ENCODE measurements at places on chromosomes 5 and 9.
A peak's percentile ranks its signal among the peaks of the same experiment; 100 is the strongest.

- no peak for DNase-seq
These were observed 143.0 kb upstream of the TARS1 start for GRCh38 chr5:33297760-33298216.

DNA sequence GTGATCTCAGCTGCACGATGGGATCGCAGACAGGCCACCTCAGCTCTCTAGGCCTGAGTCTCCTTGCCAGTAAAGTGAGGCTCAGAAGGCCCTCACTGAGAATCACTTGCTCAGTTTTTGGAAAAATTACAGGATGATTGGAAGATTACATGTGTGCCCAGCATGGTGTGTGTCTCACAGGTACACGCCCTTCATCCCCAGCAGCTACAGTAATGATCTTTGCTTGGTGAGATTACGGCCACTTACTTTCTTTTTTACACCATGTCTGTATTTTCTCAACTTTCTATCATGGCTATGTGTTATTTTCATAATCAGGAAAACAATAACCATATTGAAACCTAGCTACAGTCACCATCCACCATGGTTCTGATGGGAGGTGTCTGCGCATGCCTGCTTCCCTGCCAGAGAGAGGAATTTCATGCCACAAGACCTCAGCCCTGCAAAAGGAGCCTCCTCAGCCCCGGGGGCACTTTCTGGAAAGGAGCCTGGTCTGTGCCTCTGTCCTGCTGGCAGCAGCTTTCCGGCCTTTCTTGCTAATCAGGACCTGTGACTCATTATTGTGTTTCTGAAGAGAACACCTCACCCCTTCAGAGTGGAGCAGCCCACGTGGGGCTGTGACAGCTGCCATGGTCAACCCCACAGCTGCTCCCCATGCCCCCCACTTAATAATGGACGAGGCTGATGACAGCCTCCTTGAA is 64.2 kb upstream of the OLFM1 start:
- DNase-seq: peak; percentile 49

DNA sequence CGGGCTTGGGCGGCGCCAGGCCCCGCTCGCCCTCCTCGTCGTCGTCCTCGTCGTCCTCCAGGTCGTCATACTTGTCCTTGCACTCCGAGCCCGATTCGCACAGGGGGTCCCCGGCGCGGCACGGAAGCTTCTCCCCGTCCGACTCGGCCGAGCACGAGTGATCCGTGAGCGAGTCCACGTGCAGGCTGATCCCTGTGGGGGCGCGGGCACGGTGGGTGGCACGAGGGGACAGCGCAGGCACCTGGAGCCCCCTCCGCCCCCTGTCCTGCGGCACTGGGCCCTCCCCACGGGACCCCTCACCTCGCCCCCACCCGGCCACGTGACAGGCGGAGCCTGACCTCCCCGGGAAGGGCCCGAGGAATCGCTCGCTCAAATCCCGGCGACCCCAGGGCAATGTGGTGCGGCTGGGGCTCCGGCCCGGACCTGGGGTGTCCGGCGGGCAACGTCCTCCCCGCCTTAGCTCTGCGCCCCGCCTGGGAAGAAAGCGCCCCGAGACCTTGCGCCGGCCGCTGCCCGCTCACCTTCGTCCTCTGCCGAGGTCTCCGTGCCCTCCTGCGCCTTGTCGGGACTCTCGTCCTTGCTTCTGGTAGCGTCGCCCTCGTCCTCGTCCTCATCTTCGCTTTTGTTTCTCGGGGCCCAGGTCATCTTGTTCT is 2.5 kb downstream of the IRX2 start:
- no peak for DNase-seq

DNA sequence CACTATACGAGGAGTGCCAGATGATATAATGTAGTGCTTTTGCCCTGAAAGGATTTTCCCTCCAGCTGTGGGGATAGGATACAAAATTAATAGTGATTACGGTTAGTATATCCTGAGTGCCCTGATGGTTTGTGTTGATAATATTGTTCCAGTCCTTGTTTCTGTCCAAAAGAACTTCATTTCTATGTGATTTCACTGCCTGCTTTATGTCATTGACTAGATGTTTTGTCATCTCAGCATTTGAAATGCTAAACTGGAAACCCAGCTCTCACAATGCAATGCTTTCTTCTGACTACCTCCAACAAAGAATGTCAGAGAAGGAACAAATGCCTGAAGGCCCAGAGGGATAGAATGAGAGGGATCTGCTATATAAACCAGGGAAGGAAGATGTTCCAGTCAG is 177.8 kb downstream of the NIPBL start:
- no peak for DNase-seq

DNA sequence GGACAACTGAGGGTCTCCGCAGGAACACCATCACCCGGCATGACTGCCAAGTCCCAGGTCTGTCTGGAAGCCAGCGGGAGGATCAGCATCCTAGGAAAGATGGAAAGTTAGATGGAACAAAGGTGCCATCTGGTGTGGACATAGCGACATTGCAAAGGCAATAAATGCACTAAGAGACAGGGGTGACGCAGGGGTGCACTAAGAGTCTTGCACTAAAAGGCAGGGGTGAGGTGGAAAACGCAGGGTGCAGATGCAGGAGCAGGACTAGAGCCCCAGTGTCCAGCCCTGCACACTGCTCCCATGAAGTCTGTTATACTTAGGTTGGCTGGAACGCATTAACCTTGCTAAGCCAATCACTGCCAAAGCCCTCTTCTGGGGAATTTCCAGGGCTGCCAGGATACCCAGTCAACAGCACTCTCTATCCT is 15.5 kb downstream of the ATOX1 start:
- peak; percentile 54 for DNase-seq

DNA sequence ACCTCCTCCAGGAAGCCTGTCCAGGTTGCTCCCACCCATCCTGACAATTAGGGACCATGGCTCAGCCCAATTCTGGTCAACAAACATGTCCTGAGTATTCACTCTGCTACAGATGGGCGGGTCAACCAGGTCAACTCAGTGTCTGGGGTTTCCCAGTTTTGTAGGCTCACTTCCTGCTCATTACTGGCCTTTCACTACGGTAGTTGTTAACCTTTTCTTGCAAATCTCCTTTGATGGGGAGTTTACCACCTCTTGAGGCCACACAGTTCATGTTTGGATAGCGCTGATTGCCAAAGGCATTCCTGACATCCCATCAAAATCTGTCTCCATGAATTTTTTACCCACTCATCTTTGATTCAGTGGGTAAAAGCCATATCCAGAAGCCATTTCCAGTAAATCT is 13.8 kb downstream of the TMEM8B start:
- no peak for DNase-seq

DNA sequence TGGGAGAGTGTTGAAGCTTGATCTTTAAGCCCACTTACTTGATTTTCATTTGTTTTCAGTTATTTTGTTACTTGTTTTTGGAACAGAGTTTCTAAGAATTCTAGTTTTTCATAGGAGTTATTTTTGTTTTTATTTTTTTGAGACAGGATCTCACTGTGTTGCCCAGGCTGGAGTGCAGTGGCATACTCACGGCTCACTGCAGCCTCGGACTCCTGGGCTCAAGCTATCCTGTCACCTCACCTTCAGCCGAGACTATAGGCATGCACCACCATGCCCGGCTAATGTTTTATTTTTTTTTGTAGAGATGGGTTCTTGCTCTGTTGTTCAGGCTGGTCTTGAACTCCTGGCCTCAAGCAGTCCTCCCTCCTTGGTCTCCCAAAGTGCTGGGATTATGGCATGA is 6.3 kb downstream of the ERBIN start:
- DNase-seq: no peak

DNA sequence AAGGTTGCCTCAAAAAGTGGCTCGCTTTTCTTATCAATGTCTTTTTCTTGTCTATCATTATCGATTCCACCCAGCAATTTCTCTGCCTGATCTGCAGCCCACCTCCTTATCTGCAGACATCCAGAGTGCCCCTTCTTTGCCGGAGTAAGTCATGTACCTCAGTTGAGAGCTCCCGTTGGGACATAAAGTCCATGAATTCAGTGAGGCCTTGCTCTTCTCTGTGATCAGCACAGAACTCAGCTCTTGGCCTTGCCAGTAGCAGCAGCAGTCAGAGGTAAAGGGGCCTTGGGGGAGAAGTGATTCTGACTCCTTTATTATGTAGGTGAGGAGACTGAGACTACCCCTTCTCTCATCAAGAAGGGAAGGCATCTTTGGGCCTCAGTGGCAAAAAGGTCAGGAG is 24.9 kb upstream of the DCAF12 start:
- no peak for DNase-seq

GRCh38 chr5:181191526-181192336 is 13.3 kb downstream of the TRIM7 start:
- DNase-seq: peak; percentile 97

GRCh38 chr5:25944786-25945185 is 1093.6 kb downstream of the CDH9 start:
- DNase-seq: no peak

DNA sequence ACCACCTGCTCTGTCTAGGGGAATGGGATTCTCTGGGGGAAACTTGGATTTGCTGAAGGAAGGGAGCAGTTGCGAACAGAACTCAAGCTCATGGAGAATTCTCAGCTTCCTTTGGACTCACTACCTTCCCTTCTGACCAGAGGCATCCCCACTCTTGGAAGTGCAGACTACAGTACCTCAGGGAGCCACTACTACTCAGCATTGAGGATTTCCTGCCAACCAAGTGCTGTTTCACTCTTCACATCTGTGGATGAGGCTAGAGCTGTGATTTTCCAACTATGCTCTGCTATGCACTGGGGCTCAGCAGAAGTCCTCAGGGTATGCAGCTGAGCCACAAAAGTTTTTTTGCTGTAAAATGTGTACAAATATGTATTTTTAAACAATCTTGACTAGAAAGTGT is 43.9 kb downstream of the MACROH2A1 start:
- DNase-seq: no peak

GRCh38 chr9:87883274-87883673 is 597 bp downstream of the SPATA31E1 start:
- peak; percentile 23 for DNase-seq

DNA sequence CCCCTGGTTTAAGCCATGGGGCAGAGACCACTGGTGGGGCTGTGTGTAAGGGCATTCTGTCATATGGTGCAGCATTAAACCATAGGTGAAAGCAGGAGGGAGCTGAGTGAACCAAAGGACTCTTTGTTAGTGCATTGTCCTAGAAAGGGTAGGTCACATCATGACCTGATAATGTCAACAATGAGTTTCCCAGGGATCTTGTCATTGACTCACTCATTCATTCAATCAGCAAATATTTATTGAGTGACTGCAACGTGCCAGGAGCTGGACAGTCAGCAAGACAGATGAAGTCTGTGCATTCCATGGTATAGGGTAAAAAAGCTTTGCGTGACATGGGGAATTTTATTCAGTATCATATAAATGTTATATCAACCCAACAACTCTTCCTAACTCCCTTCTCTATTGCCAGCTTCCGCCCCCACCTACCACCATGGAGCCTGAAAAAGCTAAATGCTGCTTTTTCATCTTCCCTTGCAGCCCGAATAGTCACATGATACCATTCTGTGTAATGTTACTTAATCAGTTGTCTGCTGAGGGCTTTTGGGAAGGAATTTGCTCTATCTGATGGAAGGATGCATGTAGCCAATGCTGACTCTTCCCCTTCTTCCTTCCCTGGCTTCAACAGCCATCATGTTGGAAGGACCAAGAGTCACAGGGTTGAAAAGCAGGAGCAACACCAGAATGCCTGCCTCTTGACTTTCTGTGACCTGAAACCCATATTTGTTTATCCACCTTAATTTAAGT is 11.5 kb upstream of the OTULINL start:
- DNase-seq: no peak

- DNase-seq: no peak
These were observed 37.5 kb downstream of the SPOCK1 start for GRCh38 chr5:137461391-137462264.

DNA sequence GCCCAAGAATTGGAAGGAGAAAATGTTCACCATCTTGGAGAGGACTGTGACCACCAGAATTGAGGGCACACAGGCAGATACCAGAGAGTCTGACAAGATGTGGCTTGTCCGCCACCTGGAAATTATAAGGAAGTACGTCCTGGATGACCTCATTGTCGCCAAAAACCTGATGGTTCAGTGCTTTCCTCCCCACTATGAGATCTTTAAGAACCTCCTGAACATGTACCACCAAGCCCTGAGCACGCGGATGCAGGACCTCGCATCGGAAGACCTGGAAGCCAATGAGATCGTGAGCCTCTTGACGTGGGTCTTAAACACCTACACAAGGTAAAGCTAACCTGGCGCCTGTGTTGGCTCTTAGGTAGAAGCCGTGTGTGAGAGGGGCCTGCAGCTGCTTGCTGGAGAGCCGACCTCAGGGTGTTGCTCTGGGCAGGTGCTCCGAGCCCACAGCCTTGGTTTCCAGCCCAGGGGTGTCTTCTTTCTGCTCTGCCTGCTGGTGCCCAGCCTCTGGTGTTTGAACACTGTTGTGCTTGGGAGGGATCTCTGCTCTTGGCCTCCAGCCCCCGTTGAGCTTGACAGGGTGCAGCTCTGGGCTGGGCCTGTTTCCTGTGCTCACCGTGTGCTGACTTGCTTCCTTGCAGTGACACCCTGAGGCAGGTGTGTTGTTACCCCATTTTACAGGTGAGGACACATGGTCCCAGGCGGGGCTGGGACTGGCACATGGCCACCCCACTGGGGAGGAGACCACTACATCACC is 10.9 kb downstream of the EXOC3 start:
- no peak for DNase-seq

GRCh38 chr9:71249729-71250317 is 128.4 kb upstream of the TRPM3 start:
- DNase-seq: no peak

DNA sequence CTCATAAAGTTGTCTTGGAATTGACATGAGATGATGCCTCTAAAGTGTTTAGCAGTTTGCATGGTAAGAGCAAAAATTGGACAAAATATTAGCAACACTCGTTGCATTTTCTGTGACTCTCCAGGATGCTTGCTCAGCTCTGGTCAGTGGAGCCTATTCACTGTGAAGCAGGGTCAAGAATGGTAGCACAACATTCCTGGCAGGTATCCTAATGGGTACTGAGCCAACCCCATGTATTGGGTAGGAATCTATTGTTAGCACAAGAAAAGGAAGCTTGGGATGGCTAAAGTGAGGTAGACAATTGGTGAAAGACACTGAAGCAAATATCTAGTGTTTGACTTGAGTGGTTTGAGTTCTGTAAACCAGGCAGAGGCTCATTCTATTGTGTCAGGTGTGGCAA is 10.4 kb upstream of the ACTBL2 start:
- no peak for DNase-seq

DNA sequence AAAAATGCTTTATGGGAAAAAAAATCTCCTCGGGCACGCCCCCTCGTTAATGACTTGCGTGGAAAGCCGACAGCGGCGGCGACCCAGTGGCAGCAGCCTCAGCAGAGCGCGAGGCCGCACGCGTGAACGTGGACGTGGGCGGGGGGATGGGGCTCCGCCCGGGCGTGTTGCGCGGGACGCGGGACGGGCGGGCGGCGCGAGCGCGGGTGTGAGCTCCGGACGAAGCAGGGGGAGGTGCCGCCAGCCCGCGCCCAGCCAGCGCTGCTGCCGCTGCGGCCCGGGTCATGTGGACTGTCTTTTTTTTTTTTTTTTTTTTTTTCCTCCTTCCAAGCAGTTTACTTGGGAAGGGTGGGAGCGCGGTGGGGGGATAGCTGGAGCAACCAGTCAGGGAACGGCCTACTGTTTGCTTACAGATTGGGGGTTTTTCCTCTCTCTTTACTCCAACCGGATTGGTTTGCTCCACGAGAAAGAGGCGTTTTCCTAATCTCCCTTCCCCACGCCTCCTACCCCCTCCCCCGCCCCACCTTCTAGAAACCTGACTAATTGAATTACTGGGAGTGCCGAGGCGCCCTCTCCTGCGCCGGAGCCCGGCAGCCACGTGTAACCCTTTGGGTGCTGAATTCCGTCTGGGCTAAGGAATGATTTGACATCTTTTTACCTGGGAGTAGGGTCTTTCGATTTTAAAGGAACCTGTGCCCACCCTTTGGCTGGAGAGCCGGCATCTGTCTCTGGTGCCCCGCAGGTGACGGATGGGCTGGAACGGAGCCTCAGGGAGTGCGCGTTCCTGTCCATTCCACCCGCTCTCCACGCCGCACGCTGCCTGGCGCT is 1.7 kb upstream of the EFNA5 start:
- DNase-seq: peak; percentile 89

Measured in ureter (tissue), 1 donor.